Germinal center (tissue), 1 donor: ENCODE measurements at places on chromosomes 1 and 21.

GRCh38 chr1:205630651-205631009 lies 1.2 kb downstream of the ELK4 start:
- DNase-seq, result peak; percentile 4

GRCh38 chr1:207808322-207808705 lies 56.5 kb downstream of the CD46 start:
- no peak for DNase-seq

- no peak for DNase-seq
Observed at GRCh38 chr1:1672181-1672965, 13.6 kb upstream of the CDK11B start.

GRCh38 chr1:39808784-39809517 lies 20.3 kb upstream of the BMP8B start:
- DNase-seq, result no peak

GRCh38 chr1:227568593-227568992 lies 5.2 kb downstream of the ZNF678 start:
- DNase-seq, result no peak

DNA sequence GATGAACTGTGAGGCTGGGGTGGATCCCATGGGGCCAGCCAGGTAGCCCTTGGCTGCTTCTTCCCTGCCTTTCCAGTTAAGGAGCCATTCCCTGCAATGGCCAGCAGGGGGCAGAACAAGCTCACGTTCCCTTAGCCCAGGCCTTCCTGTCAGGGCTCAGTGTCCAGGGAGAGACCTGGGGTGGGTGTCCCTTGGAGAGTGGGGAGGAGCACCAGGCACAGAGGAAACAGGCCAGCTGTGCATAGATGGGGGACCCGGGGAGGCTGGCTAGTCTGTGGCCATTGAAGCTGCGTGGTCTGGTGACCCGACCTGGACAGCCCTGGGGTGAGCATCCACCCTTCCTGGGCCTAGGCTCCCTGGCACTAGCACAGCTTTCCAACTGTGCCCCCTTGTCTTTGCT lies 13.2 kb upstream of the EPS8L3 start:
- peak; percentile 70 for DNase-seq

DNA sequence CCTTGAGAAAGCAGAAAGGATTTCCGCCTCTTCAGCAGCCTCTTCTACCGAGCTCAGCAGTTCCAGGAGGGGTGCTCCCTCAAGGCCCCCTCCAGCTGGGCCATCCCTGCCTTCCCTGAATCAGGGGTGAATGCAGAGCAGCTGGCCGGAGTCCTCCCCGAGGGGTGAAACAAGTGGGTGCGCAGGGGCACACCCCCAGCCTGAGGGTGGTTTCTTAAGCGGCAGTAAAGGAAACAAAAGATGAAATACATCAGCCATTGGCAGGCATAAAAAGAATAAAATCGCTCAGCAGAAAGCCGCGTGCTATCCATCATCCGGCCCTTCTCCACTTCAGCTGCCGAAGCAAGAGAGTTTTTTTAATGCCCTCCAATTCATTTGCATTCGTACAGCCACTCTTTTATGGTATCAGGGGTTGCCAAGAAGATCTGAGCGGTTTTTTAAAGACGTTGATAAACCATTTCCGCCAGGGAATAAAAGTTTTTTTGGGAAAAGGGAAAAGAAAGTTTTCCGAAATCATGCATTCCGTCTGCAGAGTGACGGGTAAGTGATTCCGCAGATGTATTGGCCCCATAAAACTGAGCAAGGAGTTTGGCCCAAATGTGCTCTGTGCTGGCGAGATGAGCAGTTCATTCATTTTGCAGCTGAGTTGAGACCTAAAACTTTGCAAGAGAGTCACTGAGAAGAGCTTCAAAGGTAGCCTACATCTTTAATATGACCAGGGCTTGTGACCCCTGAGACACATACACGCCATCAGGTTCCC lies 73.7 kb upstream of the ZC3H12A start:
- no peak for DNase-seq

DNA sequence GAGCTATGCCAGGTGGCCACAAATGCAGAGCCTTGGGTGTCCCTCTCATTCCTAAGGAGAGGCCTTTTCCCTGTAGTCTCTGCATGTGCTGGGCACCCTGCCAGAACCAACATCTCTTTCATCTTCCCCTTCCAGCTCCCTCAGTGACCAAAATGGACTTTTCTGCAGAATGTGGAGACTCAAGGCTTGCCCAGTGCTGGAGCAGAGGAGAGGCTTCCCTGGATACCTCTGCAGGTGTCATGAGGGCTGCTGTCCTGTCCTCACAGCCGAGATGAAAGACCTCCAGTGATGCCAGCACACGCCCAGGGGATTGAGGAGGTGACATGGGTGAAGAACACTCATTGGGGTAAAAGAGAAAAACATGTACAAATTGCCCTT lies 347.0 kb upstream of the AJAP1 start:
- no peak for DNase-seq

DNA sequence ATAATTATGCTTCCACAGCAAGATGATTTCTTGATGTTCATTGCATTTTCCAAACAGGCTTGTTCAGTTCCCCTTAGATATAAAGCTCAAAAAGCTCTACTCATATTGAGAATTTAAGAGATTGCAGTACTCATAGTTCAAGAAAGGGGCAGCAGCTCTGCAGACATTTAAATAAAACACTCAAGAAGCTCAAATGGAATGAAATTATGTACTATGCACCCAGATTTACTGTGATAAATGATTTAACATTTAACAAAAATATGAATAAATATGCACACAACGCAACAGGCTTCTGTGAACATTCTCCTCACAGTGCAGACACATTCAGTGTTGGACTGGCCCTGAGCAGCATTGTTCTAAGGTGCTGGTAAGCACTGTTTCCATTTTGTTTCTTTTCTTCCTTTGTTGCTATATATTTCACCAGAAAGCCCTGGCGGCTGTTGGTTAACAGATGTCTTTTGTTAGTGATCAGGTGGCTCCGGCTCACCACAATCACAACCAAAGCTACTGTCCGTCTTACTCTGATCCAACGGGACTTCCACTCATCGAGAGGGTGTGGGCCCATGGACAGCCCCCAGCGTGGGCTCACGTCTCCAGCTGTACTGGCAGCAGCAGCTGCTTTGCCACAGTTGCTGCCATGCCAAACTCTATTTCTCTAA lies 1440.3 kb downstream of the NCAM2 start:
- no peak for DNase-seq

DNA sequence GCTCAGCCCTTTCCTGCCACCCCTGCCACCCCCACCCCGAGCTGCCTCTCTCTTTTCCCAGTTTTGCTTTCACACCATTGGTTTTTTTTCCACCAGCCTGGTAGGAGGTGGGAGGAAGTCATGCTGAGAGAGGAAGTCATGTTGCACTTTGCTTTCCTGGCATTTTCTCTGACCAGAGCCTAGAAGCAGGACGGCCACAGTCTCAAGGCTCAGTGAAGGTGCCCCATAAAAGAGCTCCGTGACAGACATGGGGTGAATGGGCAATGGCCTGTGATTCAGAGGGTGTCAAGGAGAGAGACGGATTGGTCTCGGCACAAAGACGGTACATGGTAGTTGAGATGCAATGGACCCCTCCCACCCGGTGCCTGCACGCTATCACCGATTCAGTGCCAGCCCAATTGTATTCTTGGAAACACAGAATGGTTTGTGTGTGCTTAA lies 42.1 kb upstream of the DMRTB1 start:
- DNase-seq, result no peak
